ENCODE measurements at places on chromosomes 16 and 17. TPM values are rescaled to one million over a fixed set of nuclear protein-coding genes. Genes with fewer than 3 reads are reported as not detected.

The ARSG gene
- 4.4 TPM for total RNA-seq

The NPIPA8 gene
- total RNA-seq = 1.4 TPM

The TSNAXIP1 gene
- 3.7 TPM for total RNA-seq

DNA sequence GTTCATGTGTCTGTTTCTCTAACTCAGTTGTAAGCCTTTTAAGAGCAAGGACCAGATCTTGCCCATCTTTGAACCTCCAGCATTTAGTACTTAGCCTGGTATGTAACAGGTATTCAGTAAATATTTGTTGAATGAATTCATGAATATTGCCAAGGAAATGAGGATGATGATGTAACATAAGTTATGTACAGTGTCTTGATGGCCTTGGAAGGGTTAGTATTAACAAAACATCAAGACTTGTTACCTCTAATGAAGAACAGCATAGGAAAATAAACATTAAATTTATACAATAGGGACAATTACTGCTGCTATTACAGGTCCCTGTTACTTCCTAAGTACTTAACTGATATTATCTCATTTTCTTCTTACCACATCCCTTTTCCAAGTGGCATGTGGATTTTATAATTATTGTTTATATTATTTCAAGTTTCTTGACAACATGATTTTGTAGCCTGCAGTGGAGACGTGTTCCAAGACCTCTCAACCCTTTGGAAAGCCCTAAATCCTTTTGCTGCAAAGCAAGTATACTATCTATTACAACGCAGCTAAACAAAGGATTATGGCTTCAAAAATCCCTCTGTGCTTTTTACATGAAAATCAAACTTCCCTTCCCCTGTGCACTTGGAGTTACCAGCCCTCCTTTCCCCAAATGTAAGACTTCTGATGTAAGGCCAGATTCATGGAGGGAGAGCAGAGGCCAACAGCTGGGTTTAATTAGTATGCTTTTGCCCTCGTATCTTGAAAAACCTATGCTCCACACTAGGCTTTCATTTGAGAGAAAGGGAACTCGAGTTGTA, 77.4 kb upstream of the SMIM36 start:
- DNase-seq = no peak

DNA sequence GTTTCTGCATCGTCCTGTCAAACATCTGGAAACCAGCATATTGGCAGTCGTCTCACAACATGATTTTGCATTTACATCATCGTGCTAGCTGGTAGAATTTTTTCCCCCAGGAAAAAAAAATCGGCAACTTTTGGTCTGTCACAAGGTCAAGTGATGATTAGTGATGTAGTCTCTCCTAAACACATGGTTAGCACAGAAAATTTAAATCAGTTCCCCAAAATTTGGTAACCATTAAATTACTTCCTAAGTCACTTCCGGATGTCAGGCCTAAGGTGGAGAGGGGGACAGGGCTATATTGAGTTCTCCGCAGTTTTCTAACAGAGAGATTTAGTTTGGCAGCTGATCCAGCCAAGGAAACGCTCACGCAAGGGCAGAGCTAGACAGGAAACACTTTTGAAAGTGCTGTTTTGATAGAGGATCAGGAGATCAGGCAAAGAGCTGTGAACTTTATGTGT, 271.0 kb upstream of the TBX2 start:
- no peak for DNase-seq

DNA sequence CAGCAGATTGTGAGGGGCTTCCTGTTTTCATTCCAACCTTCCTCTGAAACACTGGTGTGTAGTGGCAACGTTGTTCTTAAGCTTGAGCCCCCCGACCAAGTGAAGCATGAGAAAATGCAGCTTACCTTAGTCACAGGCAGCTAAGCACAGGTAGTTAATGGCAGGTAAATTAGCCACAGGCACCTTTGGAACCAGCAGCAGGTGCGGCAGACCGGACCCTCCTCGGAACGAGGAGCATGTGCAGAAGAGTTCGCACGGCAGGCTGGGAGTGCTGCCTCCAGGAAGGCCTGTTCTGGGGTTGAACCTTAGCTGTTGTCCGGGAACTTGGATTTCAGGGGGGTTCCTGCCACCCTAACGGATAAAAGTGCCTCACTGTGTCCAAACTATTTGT, 7.2 kb upstream of the IRF8 start:
- DNase-seq = no peak

DNA sequence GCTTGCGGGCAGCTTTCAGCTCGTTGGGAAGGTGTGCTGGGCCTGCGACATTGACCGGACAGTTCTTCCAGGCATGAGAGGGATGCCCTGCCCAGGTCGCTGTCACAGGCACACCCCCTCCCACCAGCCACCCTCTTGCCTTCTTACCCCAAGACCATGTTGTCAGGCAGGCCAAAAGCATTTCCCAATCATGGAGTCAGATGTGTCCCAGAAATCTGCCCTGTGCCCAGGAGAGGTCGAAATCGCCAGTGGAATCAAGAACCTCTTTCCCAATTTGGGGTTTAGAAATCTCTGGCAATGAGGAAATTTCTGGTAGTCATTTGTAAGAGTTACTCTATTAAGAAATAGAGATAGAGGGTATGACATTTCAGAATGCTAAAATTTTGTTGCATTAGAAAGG, 177.1 kb downstream of the RAB11FIP4 start:
- no peak for DNase-seq

Data from occipital lobe (tissue), 3 donors.